ENCODE measurements at places on chromosomes 5 and 9. TPM values are rescaled to one million over a fixed set of nuclear protein-coding genes. Genes with fewer than 3 reads are reported as not detected.
A peak's percentile ranks its signal among the peaks of the same experiment; 100 is the strongest.

PTGER4 gene
- polyA plus RNA-seq, result 10.1 TPM

ARID3C gene
- 0.19 TPM for polyA plus RNA-seq

SCGB3A2 gene
- polyA plus RNA-seq, result 0.28 TPM

PRRC2B gene
- 168 TPM for polyA plus RNA-seq

ZNF658 gene
- 8.8 TPM for polyA plus RNA-seq

PRUNE2 gene
- 9.0 TPM for polyA plus RNA-seq

SLC36A1 gene
- 6.8 TPM for polyA plus RNA-seq

IRX2 gene
- 28.8 TPM for polyA plus RNA-seq

KIF4B gene
- 0.17 TPM for polyA plus RNA-seq

CTXN3 gene
- not detected for polyA plus RNA-seq

EQTN gene
- polyA plus RNA-seq, result not detected

GRCh38 chr5:55175781-55176175, 2.8 kb upstream of the CDC20B start:
- DNase-seq, result no peak

DNA sequence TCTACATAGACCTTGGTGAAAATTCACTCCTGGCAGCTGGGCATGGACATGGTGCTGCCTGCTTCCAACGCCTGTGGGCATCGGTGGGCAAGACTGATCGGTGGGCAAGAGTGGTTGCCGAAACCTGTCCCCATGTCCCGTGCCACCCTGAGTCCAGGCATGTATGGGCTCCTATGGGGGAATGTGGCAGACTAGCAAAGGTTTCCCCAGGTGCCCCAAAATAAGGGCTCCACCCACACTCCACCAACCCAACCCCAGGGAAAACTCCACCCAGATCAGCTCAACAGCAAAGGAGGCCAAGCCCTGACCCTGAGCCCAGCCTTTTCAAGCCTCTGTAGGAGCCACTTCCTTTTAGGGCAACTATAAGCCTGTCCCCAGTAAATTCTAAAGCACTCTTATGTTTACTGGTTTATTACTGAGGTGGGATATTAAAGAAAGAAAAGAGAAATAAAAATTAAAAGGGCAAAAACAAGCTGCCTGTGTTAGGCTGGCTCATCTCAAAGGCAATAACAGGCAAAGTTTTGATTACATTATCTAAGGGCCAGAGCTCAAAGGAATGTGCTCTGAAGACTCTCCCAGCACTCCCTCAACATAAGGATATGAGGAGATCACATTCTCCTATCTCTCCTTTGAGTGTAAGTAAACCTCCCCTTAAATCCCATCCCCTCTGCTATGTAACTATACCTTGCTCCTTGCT, 8.9 kb upstream of the SPATA31E1 start:
- DNase-seq, result no peak

GRCh38 chr9:105281272-105281671, 36.8 kb downstream of the SLC44A1 start:
- DNase-seq, result no peak

DNA sequence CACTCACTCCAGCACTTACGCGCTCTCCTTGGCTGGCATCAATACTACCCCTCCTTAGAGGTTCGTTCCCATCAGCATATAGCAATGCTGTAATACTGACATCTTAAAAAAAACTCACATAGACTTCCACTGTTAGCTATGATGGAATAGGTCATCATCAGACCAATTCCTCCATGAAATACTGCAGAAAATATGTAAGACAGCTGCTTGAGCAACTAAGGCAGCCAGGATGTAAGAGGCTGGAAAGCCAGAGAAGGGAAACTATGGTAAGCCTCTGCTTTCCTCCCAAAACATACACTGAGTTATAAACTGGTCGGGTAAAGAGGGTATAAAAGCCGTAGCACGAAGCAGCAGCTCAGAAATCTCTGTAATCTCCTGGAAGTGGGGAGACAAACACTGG, 33.5 kb downstream of the AUH start:
- DNase-seq, result no peak

DNA sequence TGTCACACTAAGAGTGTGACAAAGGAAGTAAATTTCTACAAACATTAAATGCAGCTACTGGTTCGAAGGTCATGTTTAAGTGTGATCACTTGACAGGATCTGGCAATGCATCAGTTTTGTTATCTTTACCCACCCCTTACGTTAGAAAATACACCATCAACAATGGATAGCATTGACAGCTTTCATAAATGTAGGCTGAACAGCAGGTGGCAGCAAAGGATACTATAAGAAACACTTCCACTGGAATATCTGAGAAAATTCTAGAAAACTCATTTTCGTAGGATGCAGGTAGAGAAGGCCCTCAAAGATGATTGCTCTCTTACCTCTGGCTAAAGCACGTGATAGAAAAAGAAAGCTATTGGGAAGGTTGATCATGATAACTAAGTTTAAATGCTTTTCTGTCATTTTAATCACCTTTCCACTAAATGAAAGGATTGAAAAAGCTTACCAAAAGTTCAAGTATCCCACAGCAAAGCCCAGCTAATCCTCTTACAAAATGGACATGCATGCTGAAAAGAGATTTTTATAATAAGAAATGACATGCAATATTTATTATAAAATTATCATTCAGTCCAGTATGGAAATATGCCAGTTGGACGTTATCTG, 292.5 kb downstream of the PARP8 start:
- DNase-seq, result no peak

DNA sequence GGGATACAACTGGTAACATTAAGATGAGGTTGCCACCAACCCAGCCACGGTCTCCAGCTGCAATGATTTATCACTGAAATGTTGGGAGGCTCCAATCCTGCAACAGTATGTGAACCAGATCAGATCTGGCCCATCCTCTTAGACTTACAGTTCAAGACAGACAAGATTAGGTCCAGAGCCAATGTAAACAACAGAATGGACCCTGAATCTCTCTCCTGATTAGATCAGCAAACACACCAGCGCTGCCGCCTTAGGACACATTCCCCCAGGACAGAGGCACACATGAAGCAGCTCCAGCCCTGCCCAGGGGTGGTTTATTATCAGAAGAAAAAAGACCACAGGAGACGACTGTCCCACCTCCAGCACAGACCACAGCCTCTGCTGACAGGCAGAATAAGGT, 82.1 kb downstream of the SLIT3 start:
- DNase-seq, result no peak

DNA sequence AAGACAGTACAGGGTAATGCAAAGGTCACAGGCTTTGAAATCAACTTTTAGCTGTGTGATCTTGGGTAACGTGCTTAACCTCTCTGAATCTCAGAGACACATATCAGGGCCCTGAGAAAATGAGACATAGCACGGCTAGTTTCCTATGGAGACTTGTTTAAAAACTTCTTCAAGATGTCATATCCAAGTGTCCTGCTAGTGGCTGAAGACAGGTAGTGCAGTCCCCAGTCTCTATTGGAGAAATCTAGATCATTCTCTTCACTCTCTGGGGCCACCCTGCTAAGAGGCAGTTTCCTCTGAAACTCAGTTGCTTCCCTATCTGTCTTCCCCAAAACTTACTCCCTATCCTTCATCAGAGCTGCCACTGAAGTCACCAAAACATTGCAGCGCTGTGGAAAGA, 30.3 kb upstream of the GRXCR2 start:
- no peak for DNase-seq

GRCh38 chr9:110753731-110754231, 85.2 kb downstream of the MUSK start:
- no peak for DNase-seq

DNA sequence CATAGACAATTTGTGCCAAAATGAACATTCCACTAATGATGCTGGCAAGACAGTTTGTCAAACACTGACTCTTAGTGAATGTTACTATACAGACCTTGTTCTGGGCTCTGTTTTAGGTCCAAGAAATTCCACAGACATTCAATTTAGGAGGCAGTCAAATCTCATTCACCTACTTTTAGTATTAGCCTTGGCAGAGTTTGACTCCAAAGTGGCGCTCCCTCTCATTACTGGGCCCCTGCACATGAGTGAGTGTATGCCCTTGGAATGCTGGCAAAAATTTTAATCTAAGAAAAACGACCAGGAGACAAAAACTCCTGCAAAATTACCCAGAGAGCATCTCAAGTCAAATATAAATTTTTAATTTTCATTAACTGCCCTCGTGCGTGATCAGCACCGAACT, 94.9 kb upstream of the SLC27A6 start:
- DNase-seq, result no peak

DNA sequence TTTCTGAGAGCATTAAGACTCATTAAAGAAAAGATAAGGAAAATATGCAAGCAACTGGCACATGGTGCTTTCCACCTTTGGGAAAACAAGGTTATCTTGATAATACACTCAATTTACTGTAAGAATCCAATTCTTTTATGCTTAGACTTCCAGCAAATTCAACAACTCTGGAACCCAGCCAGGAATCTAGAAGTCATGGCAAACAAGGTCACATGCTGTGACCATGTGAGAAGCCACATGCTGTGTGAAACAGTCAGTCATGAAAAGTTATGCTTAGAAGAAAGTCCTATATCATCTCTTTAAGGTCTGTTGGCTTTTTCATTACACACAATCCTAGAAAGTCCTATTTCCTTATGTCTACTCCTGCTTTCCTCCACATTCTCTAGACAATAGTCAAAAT, 581.8 kb upstream of the C9orf72 start:
- no peak for DNase-seq

DNA sequence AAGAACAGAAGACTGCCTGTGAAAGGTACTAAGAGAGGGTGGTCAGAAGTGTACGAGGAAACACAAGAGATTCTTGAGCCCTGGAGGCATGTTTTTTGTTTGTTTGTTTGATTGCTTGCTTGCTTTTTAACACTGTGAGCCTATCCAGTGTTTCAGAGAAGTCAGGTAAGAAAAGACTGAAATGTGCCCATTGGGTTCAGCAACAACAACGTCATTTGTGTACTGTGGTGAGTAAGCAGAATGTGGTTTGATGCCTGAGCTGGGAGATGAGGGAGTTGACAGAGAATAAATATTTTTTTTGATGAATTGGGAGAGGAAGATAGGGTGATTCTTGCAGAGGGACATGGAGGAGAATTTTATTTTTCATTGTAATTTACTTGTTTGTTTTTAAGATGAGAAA, 73.1 kb downstream of the RPS23 start:
- DNase-seq, result no peak

DNA sequence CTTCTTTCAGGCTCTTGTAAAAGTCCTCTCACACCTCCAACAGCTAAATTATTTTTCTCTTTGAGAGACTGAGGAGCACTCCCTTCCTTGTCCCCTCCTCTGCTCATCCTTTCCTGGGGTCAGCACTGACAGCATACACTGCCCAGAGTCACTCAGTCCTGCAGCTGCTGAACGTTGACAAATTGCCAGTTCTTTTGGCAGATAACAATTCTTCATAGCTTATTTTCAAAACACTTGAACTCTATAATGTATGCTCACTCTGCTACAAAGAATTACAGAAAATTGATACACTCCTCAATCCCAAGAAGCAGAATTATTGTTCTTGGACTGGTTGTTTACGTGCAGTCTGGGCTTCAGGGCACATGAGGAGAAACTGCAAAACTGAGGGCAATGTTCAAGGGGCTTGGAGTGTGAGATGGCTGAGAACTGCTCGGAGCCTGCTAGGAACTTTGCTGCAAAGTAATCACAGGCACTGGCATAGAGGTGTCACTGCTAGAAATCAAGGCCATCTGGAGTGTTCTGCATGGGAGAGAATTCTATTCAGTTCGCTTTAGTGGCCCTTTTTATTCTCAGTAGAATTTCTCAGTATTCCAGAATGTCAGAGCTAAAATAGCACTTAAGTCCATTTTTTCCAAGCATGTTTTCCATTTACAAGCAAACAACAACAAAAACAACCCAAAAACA, 96.4 kb upstream of the SPOCK1 start:
- no peak for DNase-seq

DNA sequence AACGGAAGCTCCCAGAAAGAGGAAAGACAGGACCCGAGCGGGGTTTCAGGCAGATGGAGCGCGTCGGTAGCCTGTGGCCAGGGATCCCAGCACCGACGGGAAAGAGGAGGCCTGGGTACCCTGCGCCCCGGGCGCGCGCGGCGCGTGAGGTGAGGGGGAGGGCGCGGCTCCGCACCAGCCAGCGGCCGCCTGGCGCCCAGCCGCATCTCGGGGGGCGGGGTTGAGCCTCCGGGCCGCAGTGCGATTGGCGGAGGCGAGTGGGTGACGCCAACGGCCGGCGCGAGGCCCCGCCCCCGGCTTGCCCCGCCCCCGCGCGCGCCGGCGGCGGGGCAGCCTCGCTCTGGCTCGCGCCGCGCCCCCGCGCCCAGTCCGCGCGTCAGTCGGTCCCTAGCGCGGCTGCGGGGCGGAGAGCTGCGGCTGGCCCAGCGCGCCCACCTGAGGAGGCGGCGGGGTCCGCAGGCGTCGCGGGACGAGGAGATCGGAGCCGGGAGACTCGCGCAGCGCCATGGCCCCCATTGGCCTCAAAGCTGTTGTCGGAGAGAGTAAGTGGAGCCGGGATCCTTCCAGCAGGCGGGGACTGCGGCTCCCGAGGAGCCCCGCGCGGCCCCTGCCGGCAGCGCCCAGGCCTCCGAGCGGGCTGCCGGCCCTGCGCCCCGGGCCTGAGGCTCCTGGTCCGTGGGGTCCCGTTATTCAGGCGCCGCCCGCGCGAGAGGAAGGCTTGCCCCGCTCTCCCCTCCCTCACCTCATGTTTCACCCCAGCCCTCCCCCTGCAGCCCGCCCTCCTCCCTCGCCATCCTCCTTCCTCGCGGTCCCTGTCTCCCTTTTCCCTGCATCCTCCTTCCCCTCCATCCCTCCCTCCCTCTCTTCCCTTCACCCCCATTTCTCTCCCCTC, at the start of gene STXBP1:
Gene STXBP1 (plus strand): TSS at position 379 of the 892 bp plus-strand sequence. CDS start 127 bp downstream, at position 506.
- peak; percentile 79 for DNase-seq

GRCh38 chr5:119322948-119323537, 32.8 kb upstream of the TNFAIP8 start:
- DNase-seq, result no peak

GRCh38 chr9:77212801-77213200, 35.5 kb downstream of the VPS13A start:
- no peak for DNase-seq

DNA sequence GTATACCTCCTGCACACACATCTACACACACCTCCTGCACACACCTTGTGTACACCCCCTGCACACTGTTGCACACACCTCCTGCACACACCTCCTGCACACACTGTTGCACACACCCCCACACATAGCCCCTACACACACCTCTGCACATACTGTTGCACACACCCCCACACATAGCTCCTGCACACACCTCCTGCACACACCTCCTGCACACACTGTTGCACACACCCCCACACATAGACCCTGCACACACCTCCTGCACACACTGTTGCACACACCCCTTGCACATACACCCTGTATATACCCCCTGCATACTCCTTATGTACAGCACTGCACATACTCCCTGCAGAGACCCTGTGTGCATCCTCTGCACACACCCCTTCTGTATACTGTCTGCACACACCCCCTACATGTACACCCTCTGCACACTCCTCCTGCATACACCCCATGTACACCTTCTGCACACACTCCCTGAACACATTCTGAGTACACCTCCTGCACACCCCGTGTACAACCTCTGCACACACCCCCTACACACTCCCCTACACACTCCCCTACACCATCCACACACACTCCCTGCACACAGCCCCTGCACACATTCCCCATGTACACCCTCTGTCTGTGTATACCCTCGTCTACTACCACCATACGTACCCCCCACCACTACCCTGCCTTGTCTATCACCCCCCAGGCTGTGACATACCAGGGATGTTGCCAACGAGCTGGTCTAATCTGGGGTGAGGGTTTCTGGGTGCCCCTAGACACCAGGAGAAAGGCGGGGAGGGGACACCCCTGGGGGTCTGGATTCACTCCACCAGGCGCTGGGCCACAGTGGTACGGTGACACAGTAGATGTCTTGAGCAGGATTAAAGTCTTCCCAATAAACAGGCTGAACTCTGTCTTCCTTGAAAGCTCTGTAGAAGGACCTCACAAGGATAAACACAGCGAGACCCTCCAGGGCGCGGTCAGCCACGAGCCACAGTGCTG, 1.1 kb upstream of the CEP72 start:
- DNase-seq, result no peak

- DNase-seq, result no peak
Measured at GRCh38 chr5:129554134-129554904, 94.2 kb downstream of the ADAMTS19 start.

All from left renal cortex interstitium (tissue), 4 donors.